ENCODE measurements at places on chromosomes 12 and 14.

GRCh38 chr12:84412226-84412625, 500.4 kb downstream of the SLC6A15 start:
- no peak for DNase-seq

GRCh38 chr12:1443421-1444141, 150.8 kb downstream of the FBXL14 start:
- no peak for DNase-seq

DNA sequence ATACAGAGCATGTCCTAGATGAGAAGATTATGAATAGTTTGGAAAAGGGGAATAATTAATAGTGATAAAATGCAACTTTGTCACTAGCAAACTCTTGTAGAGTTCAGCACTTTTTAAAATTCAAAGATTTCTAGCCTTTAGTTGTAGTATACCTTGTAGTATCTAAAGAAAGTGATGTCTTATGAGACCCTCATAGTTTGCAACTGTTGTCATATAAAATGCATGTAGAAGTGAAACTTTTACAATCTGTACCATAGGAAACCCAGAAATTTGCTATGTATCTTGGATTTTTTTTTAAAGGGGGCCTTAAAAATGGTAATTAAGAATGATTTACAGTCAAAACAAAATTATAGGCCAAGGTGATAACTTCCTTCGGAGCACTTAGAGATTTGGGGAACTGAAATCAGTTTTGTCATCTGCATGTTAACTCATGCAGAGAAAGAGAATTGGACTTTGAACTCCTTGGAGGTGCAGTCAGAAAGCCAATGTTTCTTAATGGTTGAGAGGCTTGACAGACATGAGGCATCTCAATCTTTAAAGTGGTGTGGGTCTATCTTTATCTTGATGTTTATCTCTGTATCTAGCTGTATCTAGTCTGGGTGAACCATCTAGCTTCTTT, 1.3 kb downstream of the LRRK2 start:
- no peak for DNase-seq

DNA sequence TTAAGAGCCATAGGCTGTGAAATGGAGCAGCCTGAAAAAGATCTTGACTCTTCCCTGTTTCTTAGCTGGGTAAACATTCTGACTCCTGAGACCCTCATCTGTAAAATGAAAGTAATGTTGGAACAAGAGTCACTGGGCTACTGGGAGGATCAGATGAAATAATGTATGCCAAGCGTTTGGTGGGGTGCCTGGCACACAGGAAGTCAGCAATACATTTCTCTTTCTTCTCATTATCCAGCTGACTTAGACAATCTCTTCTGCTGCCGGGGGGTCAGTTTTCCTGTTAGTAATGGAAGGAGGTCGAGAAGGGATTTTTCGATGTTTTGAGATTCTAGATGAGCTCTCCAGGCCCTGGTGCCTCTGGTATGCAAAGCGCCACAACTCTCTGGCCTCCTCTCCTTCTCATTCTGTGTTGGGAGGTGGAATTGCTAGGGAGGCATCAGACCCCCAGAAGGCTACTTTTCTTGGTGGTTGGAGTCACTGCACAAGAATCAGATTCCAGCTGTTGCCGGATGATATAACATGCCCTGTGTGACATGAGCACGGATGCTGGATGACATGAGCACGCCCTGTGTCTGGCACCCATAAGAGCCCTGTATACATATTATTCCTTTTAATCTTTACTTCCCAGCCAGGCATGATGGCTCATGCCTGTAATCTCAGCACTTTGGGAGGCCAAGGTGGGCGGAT, 4.3 kb downstream of the OASL start:
- DNase-seq = no peak

DNA sequence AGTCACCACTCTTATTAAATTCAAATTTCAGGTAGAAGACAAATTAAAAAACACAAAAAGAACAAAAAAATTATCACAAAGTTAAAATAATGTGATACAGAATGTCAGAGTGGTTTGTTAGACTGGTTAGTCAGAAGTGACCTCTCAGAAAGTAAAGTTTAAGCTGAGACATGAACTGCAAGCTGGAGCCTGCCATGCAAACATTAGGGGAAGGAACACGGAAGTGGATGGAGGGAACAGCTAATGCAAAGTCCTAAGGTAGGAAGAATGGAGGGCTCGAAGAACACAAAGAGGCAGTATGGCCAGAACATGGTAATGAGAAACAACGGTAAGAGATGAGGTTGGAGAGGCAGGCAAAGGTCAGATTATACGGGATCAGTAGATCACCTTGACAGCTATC, 41.7 kb downstream of the WDHD1 start:
- no peak for DNase-seq

DNA sequence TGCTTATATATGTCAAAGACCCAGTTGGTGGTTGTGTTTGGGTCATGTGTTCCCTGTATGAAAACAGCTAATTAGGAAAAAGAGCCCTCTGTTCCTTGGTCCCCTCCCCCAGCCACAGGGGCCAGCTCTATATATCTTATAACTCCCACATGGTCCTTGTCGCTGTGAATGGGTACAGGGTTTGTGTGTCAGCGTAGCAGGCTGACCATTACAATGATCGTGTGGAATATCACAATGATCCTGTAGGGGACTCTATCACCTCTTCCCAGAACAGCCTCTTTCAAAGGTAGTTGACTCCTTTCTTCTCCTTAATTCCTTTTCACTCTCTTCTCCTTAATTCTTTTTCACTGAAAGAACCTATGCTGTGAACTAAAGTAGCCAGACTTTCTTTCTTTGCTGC, 51.6 kb upstream of the RIC8B start:
- no peak for DNase-seq

GRCh38 chr12:50088577-50089335, 3.6 kb downstream of the SMARCD1 start:
- peak; percentile 73 for DNase-seq

GRCh38 chr12:103326190-103326589, 169.6 kb downstream of the C12orf42 start:
- peak; percentile 8 for DNase-seq

- no peak for DNase-seq
Observed at GRCh38 chr14:23125011-23125410, 6.0 kb upstream of the CEBPE start.

GRCh38 chr14:40656311-40656710, 950.4 kb upstream of the LRFN5 start:
- DNase-seq = no peak

DNA sequence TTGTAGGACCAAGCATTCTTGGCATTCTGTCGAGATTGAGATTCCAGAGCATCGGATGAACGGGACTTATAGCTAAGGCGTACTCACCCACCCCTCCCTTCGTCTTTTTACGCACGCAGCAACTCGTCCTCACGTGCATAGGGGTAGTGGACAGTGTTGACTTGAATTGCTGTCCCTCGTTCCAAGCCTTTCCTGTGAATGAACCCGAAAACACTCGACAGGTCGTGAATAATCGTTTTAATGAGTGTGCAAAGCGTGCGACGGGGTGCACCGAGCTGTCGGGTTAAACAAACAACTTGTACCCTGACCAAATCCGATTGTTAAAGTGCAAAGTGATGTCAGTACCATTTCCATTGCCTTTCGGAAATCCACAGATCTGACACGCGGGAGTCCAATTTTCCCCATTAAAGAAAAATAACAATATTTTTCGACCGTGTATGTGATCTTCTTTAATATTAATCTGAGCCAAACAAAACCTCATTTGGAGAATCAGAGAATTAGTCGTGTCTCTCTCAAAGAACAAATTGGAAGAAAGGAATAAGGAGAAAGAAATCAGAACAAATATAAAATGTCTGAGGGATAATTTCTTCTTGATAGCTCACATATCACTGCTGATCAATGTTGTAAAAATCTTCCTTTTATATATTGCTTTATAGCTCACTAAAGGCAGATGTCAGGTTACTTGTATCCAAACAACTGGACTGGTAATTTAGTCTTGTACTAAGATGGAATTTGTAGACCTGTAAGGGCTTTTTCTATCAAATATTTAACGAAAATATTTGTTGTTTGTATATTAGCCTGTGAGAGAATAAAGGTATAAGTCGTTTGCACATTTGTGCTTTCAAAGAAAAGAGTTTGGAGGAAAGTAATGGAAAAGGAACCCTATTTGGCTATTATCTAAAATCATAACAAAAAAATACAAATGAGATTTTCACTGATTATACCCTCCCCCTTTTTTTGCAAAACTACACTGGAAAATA, 11.8 kb downstream of the FOXG1 start:
- DNase-seq = no peak

- peak; percentile 96 for DNase-seq
Observed at GRCh38 chr12:75390899-75391538, at the start of gene GLIPR1L2. GLIPR1L2 (plus strand) TSS chr12:75391089; CDS start chr12:75391117, 28 bp downstream.

DNA sequence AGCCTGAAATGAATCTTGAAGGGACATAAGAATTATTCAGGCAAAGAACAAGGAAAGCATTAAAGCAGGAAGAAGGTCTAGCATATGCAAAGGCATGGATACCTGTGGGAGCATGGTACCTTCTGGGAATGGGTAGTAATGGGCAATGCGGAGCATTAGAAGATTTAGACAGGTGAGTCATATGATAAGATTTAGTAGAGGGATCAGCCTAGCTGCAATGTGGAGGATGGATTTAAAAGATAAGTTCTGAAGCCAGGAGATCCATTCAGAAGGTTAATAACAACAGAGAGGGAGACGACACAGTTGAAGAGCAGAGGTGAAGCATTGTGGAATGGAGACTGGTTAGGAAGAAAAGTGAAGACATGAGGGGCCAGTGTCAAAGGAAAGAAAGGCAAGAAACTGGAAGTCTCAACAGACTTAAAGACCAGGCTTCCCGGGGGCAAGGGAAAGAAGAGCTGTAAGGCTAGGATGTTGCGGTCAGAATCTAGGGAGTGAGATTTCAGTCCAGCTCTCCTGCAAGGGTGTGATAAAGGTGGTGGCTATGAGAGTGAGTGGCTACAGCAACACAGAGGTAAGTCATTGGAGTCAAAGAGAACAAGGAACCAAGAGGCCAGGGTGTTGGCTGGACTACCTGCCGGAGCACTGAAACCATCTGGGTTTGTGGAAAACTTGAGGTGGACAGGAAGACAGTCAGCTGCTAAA, 5.6 kb upstream of the STAT6 start:
- no peak for DNase-seq

DNA sequence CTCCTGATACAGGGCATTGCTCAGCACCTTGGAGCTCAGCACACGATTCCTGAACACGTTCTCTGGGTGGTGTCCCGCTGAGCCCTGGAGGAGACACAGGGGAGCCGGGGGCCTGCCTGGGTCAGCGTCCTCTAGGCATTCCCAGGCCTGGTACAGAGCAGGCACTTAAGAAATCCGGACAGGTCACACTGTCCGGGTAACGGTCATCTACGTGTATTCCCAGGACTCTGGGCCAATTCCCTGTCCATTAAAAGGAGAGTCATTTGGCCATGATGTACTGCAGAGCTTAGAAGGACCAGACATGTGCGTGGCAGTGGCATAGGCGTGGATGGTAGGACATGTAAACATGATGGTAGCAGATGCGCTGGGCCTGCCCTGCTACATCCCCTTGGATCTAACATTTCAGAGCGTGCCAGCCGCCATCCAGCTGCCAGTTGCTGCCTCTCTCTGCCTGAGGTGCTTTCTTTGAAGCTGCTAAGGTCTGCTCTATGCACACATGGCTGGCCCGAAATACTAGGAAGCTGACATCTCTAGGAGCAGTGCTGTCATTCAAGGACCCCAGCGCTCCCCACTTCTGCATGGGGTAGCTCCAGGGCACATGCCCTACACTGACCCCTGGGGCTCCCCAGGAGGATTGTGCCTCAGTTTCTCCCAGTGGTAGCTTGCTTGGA, 273.1 kb upstream of the RTL1 start:
- no peak for DNase-seq
